Stimulated activated CD4-positive, alpha-beta T cell treated with anti-CD3 and anti-CD28 coated beads, Interleukin-15, amount 100 ng/mL, for 1 hour (primary cell): ENCODE measurements at places on chromosomes 2 and 18.

DNA sequence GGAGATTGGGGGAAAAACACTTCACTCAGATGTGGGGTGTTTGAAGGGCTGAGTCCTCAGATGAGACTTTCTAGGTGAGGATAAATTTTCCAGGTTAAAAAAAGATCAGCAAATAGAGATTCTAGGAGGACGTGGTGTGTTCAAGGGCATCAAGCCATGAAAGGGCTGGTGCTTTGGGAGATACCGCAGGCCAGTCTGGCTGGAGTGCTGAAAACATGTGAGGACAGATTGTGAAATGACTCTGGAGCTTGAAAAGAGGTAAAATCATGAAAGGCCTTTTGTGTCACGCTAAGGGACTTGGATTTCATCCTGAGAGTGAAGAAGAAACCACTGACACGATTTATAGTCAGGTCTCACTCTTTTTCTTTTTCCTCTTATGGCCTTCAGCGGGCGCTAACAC, 320.5 kb downstream of the DPP10 start:
- no peak for DNase-seq

GRCh38 chr2:20164734-20165478, 60.0 kb downstream of the SDC1 start:
- DNase-seq: no peak

DNA sequence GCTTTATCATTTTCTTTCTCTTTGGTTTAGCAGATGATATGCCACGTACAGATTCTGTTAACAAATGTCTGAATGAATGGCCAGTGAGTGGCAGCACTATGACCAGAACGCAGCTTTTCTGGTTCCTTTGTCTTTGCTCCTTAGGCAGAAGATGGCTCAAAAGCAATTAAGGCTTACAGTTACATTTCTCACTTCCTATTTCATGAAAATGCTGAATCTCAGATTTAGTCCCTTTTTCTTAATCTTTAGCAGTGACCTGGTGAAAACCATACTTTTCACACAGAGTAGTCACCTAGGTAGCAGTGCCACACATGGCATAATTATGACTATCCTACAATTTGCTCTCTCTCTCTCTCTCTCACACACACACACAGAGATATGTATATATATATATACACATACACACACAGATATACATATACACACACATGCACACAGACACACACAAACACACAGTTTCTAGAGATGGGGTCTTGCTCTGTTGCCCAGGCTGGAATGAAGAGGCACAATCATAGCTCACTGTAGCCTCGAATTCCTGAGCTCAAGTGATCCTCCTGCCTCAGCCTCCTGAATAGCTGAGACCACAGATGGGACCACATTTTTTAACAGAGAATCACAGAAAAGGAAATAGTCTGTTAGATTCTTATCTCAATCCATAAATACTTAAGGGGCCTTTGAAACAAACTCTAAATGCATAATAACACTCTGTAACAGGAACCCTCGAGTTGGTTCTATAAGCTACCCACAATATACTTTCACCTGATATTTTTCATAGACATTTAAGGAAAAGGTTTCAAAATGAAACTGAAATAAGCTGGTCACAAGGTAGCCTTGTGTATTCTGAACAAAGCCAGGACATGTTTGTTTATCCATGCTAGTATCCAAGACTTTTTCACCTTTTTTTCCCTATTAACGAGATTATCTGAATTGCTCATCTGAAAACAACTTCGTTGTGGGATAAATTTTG, 11.6 kb downstream of the PDE6D start:
- no peak for DNase-seq

- no peak for DNase-seq
These were observed 114.0 kb upstream of the GLS start for GRCh38 chr2:190766595-190766994.

DNA sequence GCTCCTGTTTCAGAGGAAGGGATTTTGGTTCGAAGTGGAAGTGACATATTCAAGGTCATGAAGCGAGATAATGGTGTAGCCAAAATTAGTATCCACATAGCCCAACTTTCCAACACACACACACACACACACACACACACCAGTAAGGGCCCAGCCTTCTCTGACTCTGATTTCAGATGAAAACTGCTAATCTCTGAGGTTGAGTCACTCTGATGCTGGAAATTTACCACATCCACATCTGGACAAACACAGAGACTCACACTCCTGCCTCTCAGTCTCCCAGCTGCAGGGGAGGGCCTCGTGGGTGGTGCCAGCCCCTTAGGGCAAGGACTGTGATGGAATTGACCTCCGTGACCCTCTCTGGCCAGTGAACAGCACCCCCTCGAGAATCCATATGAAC, 29.0 kb upstream of the SLC35F6 start:
- no peak for DNase-seq

DNA sequence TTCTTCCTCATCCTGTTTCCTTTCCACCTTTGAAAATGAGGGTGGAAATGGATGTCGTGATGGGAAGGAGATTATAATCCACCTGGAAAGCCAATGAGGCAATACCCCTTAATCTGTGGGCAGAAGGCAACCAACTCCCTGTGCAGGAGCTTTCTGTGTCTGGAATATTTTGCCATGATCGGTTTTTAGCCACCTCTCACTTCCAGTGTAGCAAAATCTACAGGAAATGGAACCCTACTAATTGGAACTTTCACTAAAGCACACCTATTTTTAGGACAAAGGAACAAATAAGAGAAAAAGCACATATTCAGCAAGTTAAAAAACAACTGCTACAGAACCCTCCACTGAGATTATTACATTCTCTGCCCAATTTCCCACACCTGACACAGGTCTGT, 112.1 kb upstream of the SMAD7 start:
- no peak for DNase-seq

DNA sequence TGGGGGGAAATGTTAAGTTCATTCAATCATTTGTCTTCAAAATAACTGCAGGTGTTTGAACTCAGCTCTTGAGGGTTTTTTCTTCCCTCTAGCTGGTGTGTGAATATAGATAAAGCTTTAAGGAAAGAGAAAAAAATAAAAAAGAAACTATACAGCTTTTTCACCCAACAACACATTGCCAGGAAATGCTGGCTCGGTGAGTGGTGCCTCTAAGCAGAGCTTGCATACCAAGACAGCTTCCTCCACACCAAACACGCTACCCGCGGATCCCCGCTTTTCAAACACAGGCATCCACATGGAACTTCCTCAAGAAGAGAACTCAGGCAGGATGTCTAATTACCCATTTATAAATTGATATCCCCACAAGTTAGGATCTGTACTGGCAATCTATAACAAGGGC, 69.8 kb upstream of the TANK start:
- DNase-seq: no peak

- no peak for DNase-seq
These were observed 371.6 kb upstream of the LRP1B start for GRCh38 chr2:142502402-142502801.

GRCh38 chr18:79508565-79509535, 113.1 kb downstream of the NFATC1 start:
- no peak for DNase-seq

DNA sequence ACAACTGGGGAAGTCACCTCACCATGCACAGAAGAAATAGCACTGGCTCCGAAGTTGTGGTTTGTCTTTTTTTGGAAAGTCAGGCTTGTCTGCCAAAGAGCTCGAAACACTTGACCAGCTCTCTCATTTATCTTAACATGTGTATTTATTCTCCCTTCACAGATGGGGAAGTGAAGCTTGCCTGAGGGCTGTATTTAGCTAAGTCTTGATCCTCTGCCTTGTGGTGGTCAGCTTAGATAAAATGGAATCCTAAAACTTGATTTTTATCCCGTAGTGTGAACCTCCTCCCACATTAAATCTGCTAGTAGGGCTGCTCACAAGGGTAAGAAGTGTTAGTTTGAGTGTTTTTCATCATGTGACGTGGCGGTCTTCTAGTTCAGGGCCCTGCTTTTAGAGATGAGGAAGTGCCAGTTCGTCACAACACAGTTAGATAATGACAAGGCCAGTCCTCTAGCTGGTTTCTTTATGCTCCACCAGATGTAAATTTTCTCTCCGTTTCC, 89.7 kb downstream of the TMEM247 start:
- DNase-seq: no peak

DNA sequence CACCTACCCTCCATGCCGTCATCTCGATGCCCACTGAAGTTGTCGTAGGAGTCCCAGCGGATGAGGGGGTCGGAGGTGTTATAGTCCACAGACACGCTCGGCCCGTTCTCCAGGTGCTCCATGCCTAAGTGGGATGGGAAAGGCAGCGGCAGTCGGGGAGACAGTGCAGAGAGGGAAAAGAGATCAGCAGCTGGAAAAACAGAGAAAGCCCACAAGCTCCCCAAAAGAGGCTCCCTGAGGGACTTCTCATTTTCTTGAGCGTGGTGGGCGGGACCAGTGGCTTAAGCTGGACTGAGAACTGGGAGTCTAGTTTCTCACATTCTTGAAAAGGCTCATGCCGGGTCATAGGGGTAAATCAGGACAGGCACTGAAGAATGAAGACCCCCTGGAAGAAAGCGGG, 121.9 kb downstream of the TNS1 start:
- no peak for DNase-seq

- no peak for DNase-seq
These were observed 92.4 kb downstream of the DYSF start for GRCh38 chr2:71545572-71546274.

GRCh38 chr2:217149087-217149660, 289.3 kb upstream of the TNP1 start:
- DNase-seq: no peak

GRCh38 chr2:191319186-191319585, 74.0 kb downstream of the MYO1B start:
- no peak for DNase-seq

- no peak for DNase-seq
These were observed 937 bp upstream of the LANCL1 start for GRCh38 chr2:210477496-210477895.

GRCh38 chr2:121390082-121390692, 105.2 kb upstream of the TFCP2L1 start:
- no peak for DNase-seq

GRCh38 chr2:21372654-21373053, 248.9 kb downstream of the TDRD15 start:
- no peak for DNase-seq

DNA sequence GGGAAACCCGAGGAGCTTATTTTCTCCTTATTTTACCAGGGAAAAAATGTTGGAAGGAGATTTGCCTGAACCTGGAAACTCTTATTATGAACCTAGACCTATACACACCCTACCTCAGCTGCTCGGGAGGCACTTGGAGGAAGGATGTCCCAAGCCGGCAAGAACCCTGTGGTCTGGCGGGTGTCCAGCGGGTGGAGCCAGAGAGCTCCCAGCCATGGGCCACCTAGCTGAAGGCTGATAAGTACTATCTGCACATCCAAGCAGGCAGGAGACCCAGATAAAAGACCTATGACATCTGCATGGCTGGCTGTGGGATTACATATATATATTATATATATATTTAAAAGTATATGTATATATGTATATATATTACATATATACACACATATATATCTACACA, 1.1 kb upstream of the SLC14A1 start:
- DNase-seq: peak; percentile 62

- DNase-seq: no peak
These were observed 45.4 kb upstream of the SNTG2 start for GRCh38 chr2:905091-905832.

- no peak for DNase-seq
These were observed 227.6 kb downstream of the MYCN start for GRCh38 chr2:16167870-16168426.

DNA sequence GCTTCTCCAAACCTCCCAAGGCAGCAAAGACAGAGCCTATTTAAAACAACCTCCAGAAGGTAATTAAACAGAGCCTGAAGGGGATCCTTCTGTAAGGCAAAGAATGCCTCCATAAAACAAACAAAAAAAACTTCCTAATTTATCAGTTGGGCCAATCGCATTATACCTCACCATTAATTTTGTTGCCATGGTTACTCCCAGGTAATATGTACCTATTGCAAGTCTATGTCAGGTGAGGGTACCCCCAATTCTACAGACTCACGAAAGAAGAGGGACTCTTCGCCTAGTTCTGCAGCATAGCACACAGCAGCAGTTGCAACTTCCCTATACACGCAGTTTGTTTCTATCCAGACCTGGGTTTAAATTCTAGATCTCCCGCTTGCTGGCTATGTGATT, 38.8 kb downstream of the SFXN5 start:
- DNase-seq: no peak

DNA sequence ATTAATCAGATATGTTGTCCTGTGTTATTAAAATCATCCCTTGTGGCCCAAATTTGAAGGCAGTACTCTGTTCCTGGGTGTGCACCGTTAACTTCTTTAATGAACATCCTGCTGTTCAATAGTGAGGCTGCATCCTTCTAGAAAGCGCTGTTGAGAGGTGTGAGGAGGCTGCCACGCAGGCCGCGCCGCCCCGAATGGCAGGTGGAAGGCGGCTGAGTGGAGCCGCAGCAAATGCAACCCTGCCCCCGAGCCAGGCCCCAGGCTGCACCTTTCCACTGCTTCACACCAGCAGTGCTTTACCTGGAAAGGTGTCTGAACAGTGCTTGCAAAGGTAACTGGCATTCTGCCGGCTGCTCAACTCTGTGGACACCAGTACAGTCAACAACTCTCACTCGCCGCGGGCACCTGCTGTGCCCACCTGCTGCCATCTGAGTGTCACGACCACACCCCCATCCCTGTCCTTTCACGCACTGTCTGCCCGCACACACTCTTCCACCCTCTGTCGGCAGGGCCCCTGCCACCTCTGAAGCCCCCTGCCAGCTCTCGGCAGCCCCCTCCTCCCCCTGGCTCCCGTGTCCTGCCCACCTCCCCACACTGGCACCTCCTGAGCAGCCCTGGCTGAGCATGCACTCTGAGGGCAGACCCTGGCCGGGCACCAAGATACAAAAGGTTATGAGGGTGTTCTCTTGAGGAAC, 70.9 kb downstream of the ODC1 start:
- no peak for DNase-seq

DNA sequence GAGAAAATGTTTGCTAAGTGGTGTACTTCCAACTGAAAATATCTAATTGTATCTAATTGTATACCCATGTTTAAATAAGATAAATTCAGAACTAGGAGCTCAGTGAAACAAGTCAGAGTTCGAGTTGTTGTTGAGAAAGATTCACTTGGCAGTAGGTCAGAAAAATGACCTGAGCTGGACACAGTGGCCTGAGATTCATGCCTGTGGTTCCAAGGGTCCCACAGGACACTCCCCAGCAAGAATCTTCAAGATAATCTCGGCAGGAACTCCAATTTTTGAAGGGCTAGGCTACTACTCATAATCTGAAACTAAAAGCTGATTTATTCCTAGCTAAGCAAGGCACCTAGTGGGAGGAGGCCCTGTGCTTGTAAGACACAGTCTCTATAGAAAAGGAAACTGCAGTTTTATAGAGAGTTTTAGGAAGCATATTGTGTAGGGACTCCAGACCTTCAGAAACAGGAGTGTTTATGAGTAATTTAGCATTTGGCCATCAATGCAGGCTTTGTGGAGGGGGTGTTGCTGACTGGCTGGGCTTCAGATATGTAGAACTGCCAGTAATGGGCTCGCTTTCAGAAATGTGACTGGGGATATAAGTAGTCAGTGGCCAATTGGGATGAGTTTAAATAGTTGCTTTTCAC, 43.2 kb downstream of the SP140 start:
- DNase-seq: no peak

DNA sequence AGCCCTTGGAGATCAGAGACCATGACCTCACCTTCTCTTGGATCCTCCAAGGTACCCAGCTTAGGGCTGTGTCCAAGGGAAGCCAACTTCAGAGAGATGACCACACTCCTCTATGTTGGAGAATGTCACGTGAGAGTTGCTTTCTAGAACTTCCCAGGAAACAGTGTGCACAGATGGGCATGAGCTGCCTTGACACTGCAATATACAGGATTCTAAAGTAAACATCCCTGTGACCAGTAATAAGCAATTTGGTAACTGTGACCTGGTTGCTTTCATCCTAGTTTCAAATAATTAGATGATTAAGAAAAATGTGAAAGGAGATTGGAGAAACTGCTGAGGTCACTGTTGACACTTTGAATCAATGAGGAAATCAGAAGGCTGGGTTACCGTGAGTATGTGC, 181.1 kb upstream of the EPAS1 start:
- no peak for DNase-seq
